ENCODE measurements at places on chromosomes 7 and 10. TPM values are rescaled to one million over a fixed set of nuclear protein-coding genes. Genes with fewer than 3 reads are reported as not detected.

- no peak overlapping the region for H3K27ac ChIP-seq
- H3K36me3 ChIP-seq: no peaks in the 10 kb centered on the region
- DNase-seq: no peak
- no peak overlapping the region for H3K4me3 ChIP-seq
Measured at GRCh38 chr7:157904866-157905570, 568.2 kb downstream of the DNAJB6 start.

DNA sequence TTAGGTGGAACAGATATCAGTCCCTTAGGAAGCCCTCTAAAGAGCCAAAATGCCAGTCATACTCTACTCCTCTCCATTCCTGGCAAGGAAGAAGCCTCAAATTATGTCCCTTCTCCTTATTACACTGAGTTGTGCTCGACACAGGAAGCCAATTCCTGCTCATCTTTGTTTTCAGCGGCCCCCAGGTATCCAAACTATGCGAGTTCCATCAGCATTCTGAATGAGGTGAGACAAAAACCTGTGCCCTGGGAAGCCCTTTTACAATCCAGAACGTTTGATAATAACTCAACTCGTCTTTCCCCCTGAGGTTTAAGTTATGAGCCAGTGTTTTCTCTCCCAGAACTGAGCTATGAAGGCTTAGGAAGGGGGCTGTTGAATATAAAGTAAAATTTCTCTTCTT, 580.5 kb downstream of the NXPH1 start:
- H3K36me3 ChIP-seq: no peaks in the 10 kb centered on the region
- no peaks in the 10 kb centered on the region for H3K27me3 ChIP-seq
- H3K4me1 ChIP-seq: no peaks in the 10 kb centered on the region
- no peak for DNase-seq

DNA sequence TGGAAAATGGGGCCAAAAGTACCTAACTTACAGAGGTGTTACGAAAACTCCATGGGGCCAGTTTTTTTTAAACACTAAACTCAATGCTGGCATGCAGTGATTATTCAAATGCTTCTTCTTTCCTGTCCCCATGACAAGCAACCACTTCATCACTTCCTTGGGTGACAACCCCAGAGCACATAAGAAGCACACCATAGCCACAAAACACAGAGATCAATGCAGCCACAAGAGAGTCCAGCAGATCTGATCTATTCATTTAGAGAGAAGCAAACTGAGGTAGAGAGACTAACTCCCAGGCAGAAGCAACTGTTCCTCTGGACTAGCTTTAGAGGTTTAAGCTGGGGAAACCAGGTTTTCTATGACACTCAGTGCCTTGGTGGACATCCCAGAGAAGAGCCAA, 180.0 kb downstream of the GRID1 start:
- DNase-seq: no peak
- no peaks in the 10 kb centered on the region for H3K4me1 ChIP-seq
- H3K27ac ChIP-seq: no peak overlapping the region
- H3K27me3 ChIP-seq: no peaks in the 10 kb centered on the region
- no peak overlapping the region for H3K4me3 ChIP-seq
- H3K36me3 ChIP-seq: no peaks in the 10 kb centered on the region

- no peaks in the 10 kb centered on the region for H3K36me3 ChIP-seq
- H3K4me3 ChIP-seq: no peak overlapping the region
- no peaks in the 10 kb centered on the region for H3K4me1 ChIP-seq
- no peak overlapping the region for H3K27ac ChIP-seq
- H3K27me3 ChIP-seq: peaks cover 2% of the 10 kb centered on the region
Measured at GRCh38 chr10:60101821-60102220, 195.5 kb upstream of the CCDC6 start.

DNA sequence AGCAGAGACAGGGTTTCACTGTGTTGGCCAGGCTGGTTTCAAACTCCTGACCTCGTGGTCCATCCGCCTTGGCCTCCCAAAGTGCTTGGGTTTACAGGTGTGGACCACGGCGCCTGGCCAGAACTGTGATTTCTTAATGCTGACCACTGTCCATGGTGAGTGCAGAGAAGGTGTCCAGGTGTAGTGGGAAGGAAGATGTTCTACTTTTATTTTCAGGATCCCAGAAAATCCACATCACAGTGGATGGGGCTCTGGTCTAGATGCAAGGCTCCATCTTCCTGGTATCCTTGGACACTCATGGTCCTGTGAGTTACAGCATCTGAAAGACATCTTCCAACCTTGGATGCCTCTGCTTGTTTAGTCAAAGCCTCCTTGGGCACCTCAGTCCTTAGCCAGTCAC, 92.7 kb downstream of the CCDC3 start:
- no peak overlapping the region for H3K4me3 ChIP-seq
- no peaks in the 10 kb centered on the region for H3K36me3 ChIP-seq
- H3K27me3 ChIP-seq: peaks cover 6% of the 10 kb centered on the region

GRCh38 chr10:7487528-7487927, 76.7 kb upstream of the SFMBT2 start:
- no peak overlapping the region for H3K4me3 ChIP-seq
- H3K27ac ChIP-seq: no peak overlapping the region
- DNase-seq: no peak
- peaks cover 9% of the 10 kb centered on the region for H3K36me3 ChIP-seq
- peaks cover 78% of the 10 kb centered on the region for H3K4me1 ChIP-seq

GRCh38 chr7:70894799-70895198, 237.1 kb upstream of the GALNT17 start:
- H3K27me3 ChIP-seq: no peaks in the 10 kb centered on the region
- H3K27ac ChIP-seq: no peak overlapping the region
- no peak for DNase-seq

GRCh38 chr7:21076574-21076973, 289.9 kb upstream of the SP8 start:
- no peak overlapping the region for H3K27ac ChIP-seq
- no peak overlapping the region for H3K4me3 ChIP-seq
- no peak for DNase-seq
- no peaks in the 10 kb centered on the region for H3K36me3 ChIP-seq
- no peaks in the 10 kb centered on the region for H3K4me1 ChIP-seq

- no peak for DNase-seq
- H3K36me3 ChIP-seq: peaks cover 1% of the 10 kb centered on the region
- peaks cover under 1% of the 10 kb centered on the region for H3K4me1 ChIP-seq
- H3K27ac ChIP-seq: no peak overlapping the region
Measured at GRCh38 chr10:22034333-22034732, 30.8 kb upstream of the DNAJC1 start.

GRCh38 chr7:81745637-81746036, 24.2 kb downstream of the HGF start:
- H3K27me3 ChIP-seq: no peaks in the 10 kb centered on the region
- no peaks in the 10 kb centered on the region for H3K36me3 ChIP-seq
- DNase-seq: no peak
- H3K4me3 ChIP-seq: no peak overlapping the region

- H3K4me3 ChIP-seq: peak overlapping the region; percentile 13
- peak; percentile 82 for DNase-seq
- H3K36me3 ChIP-seq: peaks cover 4% of the 10 kb centered on the region
- H3K27me3 ChIP-seq: no peaks in the 10 kb centered on the region
- H3K4me1 ChIP-seq: peaks cover 38% of the 10 kb centered on the region
Measured at GRCh38 chr10:102612964-102613275, 31.4 kb upstream of the TRIM8 start.

DNA sequence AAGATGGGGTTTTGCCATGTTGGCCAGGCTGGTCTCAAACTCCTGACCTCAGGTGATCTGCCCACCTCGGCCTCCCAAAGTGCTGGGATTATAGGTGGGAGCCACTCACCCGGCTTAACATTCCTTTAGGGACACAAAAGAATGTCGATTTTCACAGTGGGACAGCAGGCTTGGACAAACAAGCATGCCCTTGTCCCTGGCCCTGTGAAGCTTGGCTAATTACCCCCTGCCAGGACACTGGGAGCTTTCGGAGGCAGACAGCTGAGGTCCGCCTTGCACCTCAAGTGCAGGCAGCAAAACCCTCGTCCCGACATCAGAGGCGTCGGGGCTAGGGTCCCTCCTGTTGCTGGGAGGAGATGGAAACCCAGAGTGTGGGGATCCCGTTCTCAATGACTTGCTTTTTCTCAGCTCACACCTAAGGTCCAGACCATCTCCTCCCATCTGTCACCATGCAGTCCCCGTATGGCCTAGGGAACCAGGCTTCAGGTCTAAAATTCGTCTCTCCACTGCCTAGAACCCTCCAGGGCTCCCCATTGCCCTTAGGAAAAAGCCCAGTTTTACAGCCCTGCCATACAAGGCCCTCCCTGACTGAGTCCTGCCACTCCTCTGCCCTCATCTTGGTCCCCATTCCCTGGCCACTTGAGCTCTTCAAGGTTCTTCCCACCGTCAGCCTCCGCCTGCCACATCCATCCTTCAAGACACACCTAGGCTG, 6.3 kb upstream of the CLIP2 start:
- H3K4me3 ChIP-seq: no peak overlapping the region
- H3K4me1 ChIP-seq: peaks cover 5% of the 10 kb centered on the region
- H3K27ac ChIP-seq: no peak overlapping the region
- DNase-seq: no peak

GRCh38 chr10:25226775-25227682, 52.2 kb downstream of the GPR158 start:
- DNase-seq: peak; percentile 22
- peaks cover 4% of the 10 kb centered on the region for H3K27me3 ChIP-seq

- no peak for DNase-seq
- H3K27ac ChIP-seq: no peak overlapping the region
- H3K4me3 ChIP-seq: no peak overlapping the region
Measured at GRCh38 chr7:12233175-12233574, 22.1 kb downstream of the TMEM106B start.

GRCh38 chr7:149791-150636, 42.4 kb upstream of the FAM20C start:
- DNase-seq: peak; percentile 62
- H3K4me3 ChIP-seq: peak overlapping the region; percentile 91
- no peaks in the 10 kb centered on the region for H3K27me3 ChIP-seq
- H3K4me1 ChIP-seq: peaks cover 12% of the 10 kb centered on the region
- peak overlapping the region; percentile 100 for H3K27ac ChIP-seq

DNA sequence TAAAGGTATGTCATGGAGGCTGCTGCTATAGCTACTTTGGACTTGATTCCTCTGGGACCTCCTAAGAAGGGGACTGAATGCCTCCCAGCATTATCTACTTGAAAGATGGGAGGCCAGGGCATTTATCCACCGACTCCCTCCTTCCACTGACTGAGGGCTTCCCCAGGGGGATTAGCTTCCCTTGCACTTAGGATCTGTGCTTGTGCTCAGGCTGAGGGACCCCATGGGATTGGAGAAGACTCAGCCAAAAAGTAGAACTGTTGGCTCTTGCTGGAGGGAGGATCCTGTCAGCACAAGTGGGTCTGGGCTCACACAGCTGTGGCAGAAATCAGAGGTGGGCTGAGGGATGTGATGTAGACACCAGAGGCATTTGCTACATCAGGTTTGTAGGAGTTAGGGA, 81.5 kb upstream of the SYPL1 start:
- H3K4me1 ChIP-seq: no peaks in the 10 kb centered on the region
- H3K4me3 ChIP-seq: no peak overlapping the region
- no peak for DNase-seq
- H3K27ac ChIP-seq: no peak overlapping the region
- H3K36me3 ChIP-seq: no peaks in the 10 kb centered on the region

GRCh38 chr10:71657604-71658466, 61.7 kb downstream of the C10orf105 start:
- no peak overlapping the region for H3K27ac ChIP-seq
- no peaks in the 10 kb centered on the region for H3K27me3 ChIP-seq
- H3K4me3 ChIP-seq: no peak overlapping the region
- H3K4me1 ChIP-seq: no peaks in the 10 kb centered on the region

DNA sequence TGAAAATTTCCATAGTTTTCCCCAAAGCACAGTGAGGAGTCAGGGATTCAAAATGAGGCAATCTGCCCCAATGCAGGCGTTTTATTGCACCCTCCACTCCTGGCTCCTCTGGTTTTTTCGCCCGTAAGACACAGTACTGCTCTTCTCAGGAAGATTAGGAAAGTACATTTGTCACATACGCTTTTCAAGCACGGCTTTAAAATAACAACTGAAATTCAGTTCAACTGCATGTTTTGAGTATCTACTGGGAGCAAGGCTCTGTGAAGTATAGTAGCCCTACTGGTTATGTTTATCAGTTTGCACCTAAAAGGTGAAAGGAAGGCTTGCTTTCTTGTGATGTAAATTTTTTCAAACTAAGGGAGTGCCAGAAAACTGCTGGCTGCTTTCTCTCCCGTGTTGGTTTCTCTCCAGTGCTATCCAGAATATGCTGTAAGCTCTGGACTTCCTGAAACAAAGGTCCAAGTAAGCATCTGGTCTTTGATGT, 1.9 kb upstream of the SGMS1 start:
- no peak for DNase-seq
- H3K27me3 ChIP-seq: no peaks in the 10 kb centered on the region
- peak overlapping the region; percentile 92 for H3K27ac ChIP-seq

- H3K36me3 ChIP-seq: no peaks in the 10 kb centered on the region
- no peak overlapping the region for H3K27ac ChIP-seq
- no peak for DNase-seq
- no peaks in the 10 kb centered on the region for H3K27me3 ChIP-seq
Measured at GRCh38 chr10:34477249-34477648, 337.8 kb downstream of the PARD3 start.

- H3K27ac ChIP-seq: no peak overlapping the region
- H3K36me3 ChIP-seq: no peaks in the 10 kb centered on the region
- H3K4me3 ChIP-seq: no peak overlapping the region
- H3K27me3 ChIP-seq: no peaks in the 10 kb centered on the region
Measured at GRCh38 chr7:78620920-78621319, 822.3 kb downstream of the PHTF2 start.

DNA sequence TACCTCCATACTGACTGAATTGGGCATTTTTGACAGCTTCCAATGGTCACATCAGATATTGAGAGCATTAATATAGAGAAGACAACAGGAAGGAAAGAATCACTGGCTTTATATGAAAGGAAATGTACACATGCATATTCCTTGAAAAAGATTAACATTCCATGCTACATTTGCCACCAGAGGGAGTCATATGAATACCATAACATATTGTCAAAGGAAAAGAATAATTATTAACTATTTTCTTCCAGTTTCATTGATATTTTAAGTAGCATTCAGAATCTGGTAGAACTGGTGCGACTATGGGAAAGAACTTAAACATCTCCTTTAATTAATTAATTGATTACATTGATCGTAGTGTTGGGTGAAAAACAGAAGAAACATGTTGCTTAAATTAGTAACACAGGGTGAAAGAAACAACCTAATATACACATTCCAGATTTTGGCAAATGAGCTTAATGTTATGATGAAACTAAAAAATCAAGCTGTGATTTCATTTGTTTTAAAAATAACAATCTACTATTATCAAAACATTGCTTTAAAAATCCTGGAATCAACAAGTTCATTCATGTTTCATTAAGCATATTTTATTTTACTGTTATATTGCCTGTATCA, 71.5 kb downstream of the GPR85 start:
- no peaks in the 10 kb centered on the region for H3K36me3 ChIP-seq
- DNase-seq: no peak
- no peak overlapping the region for H3K27ac ChIP-seq
- no peaks in the 10 kb centered on the region for H3K4me1 ChIP-seq
- no peak overlapping the region for H3K4me3 ChIP-seq

The PAPOLB gene
- not detected for total RNA-seq

The NPFFR1 gene
- not detected for total RNA-seq

The KCNH2 gene
- 0.29 TPM for total RNA-seq

The CTAGE6 gene
- 1.7 TPM for total RNA-seq

The BTAF1 gene
- total RNA-seq: 73.4 TPM

The DGKI gene
- total RNA-seq: 0.65 TPM

The OR2A5 gene
- total RNA-seq: not detected

The CRTAC1 gene
- not detected for total RNA-seq

The SH2D4B gene
- total RNA-seq: 0.11 TPM

The FAM237B gene
- total RNA-seq: not detected

The CTNNA3 gene
- not detected for total RNA-seq
